ENCODE measurements at places on chromosomes 12 and 14.

DNA sequence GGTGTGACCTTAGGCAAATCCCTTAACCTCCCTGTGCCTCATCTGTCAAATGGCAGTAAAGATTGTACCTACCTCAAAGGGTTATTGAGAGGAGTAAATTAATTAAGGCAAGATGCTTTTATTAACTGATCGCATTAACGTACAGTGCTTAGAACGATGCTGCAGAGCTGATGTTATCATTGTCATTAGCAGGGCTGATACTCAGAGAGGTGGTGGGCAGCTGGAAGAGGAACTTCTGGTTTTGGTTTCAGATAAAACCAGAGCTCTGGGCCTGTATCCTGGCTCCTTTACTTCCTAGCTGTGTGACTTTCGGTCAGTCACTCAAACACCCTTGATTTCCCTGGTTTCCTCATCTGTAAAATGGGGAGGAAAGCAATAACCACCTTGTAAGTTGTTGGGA, 55.1 kb downstream of the CALM1 start:
- no peak for DNase-seq

- peak; percentile 70 for DNase-seq
Observed at GRCh38 chr12:124774462-124775167, 89.0 kb downstream of the SCARB1 start.

DNA sequence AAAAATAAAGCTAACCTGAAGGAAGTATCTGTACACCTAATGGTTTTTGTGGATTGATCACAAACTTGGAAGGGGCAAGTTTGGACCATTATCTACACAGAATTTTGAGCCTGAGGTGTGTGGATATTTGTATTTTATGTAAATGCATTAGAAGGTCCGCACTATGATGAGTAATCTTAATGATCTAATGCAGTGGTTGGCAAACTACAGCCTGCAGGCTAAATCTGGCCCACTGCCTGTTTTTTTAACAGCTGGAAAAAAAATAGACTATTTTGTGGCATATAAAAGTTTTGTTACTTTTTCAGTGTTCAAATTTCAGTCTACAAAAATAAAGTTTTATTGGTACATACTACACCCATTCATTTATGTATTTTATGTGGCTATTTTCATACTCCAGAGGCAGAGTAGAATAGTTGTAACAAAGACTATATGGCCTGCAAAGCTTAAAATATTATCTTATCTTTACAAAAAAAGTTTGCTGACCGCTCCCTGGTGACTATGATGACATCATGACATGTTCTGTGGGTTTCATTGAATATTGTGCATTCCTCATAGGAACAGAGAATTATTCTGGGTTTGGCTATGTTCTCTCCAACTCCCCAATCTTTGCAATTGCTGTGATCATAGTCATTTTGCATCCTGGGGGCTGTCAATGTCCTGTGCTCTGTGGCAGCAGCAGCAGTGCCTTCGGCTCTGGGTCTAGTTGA, 962.6 kb upstream of the FBXO33 start:
- no peak for DNase-seq

- no peak for DNase-seq
Observed at GRCh38 chr12:52059582-52060497, 8.6 kb downstream of the NR4A1 start.

- DNase-seq, result no peak
Observed at GRCh38 chr14:69651664-69652063, 40.3 kb downstream of the SUSD6 start.

DNA sequence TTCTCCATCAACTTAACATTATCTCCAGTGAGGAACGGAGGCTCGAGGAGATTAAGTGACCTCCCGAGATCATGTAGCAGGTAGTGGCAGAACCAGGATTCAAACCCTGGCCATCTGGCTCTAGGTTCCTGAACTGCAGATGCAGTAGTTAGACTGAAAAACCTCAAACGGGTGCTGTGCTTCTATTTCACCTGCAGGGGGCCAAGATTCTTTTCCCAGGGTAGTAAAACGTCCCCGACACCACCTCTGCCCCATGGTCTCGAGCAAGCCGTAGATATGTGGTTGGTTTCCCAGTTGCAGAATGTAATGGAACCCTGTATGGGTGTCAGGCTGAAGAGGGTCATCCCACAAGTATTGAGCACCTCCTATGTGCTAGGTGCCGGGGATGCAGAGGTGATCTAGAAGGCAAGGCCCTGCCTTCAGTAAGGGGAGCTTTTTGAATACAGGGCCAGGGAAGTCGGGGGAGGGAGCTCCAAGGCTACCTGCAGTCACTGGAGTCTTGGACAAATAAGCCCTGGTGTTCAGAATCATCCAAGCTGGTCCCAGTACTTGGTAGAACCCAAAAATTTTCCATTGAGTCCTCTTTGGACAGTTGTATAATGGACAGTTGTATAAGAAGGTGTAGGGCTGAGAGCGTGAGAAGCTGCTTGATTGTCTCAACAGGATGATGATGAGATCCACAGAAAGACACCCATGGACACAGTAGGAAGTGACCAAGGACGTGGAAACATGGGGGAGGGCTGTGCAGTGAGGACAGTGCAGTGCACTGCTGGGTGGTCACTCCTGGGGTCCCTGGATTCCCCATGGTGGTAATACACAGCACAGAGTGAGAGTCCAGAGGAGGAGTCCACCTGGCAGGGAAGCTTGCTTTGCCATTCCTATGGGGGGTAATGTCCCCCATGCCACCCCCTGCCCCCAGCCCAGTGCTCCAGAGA, 197.2 kb downstream of the CHST11 start:
- no peak for DNase-seq

DNA sequence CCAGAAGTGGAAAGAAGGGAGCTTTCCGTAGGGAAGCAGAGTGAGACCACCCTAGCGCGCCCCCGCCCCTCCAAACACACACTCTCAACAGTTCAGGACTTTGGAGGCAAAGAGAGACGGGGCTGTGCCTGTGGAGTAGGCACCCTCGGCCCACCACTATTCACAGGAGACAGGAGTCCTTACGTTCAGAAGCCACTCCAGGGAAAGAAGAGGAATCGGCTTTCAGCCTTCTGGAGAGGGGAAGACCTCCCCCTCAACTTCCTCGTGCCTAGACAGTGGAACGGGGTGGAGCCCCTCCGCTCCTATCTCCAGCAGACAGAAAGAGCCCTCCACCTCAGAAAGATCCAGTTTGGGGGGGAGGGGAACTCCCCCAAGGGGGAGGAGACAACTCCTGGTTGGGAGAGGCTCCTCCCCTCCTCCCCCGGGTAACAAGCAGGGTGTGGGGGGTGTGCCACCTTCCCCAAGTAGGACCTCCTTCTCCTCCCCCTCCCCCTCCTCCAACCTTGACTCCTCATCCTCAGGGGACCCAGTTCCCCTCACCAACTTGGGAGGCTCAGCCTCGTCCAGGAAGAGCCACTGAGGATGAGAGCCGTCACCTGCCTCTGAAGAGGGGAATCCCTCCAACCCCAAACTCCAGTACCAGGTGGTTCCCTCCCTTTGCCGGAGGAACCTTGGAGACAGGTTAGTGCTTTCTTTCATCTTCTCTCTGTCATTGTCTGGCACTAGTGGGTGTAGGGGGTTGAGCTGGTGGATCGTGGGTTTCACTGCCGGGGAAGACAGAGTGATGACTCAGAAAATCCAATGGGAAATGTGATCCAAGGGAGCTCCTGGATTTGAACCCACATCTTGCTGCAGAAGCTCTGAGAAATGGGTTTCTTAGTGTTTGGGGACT, 883 bp downstream of the FOXJ2 start:
- peak; percentile 32 for DNase-seq

- no peak for DNase-seq
Observed at GRCh38 chr14:71659159-71659558, 273.1 kb upstream of the RGS6 start.

- no peak for DNase-seq
Observed at GRCh38 chr12:46244273-46244915, 24.4 kb downstream of the SLC38A1 start.

DNA sequence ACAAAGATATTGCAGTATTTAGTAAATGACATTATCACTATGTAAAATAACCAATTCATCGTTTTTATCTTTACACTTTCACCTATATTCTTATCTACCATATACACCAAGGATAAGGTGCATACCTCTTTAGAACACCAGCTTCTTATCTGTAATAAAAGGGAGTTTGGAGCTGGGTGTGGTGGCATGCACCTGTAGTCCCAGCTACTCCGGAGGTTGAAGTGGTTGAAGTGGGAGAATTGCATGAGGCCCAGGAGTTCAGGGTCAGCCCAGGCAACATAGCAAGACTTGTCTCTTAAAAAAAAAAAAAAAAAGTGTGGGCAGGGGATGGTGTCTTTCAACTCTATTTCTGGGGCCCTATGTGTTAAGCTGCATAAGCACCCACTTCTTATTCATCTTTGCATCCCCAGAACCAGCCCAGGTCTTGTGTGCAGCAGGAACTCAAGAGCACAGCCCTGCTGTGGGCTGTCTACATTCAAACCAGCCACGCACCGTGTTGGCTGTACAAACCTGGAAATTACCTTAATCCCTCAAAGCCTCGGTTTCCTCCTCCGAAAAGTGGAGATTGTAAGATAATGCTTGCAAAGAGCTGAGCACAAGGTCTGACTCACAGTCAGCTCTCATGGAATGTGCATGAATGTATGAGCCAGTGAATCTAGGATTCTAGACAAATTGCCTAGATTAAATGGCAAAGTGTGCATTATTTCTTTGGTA, 256.6 kb upstream of the FOXN3 start:
- no peak for DNase-seq

- no peak for DNase-seq
Observed at GRCh38 chr12:113163030-113163360, 13.5 kb downstream of the CFAP73 start.

GRCh38 chr14:74302634-74303569, at the start of gene ABCD4:
TSS of gene ABCD4 (minus strand) at chr14:74302934. CDS start at chr14:74302912, 22 bp downstream.
- DNase-seq, result peak; percentile 80

GRCh38 chr14:30375296-30375892, 183.6 kb upstream of the G2E3 start:
- peak; percentile 57 for DNase-seq

DNA sequence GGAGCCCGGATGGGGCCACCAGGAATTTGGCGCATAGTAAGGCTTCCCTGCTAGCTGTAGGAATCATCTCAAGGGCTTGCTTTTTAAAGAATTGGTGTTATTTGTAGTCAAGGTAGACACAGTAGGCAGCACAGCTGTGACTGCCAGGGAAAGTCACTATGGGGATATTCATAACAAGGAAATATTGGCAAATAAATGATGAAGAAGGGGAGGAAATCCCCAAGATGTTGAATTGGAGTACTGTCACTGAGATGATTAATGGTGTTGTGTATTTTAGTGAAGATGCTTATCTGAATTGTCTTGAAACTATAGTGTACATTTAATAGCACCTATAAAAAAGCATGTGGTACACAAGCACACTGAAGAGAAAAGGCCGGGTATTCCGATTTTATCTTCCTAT, 118.9 kb downstream of the NPAS3 start:
- no peak for DNase-seq
